ENCODE measurements at places on chromosomes 2 and 18.

DNA sequence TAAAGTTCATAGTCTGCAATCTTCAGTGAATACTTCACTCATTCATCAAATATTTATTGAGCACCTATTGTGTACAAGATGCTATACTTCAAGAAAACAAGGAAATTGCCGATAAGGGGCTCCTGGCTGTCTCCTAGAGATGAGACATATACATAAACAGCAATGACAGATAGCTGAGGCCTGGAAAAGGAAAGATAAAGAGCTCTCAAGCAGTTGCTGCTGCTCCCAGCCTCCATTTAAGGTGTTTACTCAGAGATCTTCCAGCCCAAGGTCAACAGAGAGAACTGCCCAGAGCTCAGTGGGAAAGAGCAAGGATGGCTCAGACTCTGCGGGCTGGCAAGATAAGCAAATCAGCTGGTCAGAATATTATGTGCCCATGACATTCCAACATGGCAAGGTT, 3.3 kb upstream of the SLC14A2 start:
- DNase-seq: no peak

- no peak for DNase-seq
These were observed 491.1 kb downstream of the NR4A2 start for GRCh38 chr2:155841442-155841841.

DNA sequence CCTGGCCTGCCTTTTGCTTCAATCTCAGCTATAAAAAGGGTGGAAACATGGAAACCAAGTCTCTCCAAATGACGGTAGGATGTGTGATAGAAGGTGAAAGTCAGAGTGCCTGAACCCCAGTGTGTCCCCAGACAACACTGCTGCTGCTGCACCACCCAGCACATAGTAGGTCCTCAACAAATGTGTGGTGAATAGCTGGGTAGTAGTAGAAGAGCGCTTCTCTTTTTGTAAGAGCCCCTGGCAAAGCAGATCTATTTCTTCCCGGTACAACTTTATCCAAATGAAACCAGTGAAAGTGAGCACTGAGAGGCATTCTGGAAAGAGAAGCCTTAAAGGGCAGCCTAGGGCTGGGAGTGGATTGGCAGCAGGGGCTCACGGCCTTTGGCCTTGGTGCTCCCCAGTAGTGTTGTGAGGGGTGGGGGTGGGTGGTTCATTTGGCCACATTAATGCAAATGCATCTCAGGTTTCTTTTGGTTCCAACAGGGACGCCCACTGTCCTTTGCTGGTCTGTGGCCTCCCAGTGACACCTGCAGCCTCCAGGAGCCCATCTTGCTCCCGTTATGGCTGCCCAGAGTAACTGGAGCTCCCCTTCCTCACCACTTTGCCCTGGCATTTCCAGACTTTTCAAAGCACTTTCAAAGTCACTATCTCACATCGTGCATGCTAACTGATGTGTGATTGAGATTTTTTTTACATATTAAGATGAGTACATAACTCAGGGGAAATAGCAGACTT, 304.3 kb upstream of the EPAS1 start:
- DNase-seq: no peak

GRCh38 chr2:18623782-18624181, 34.4 kb upstream of the NT5C1B start:
- no peak for DNase-seq

- DNase-seq: no peak
These were observed 29.1 kb upstream of the INO80D start for GRCh38 chr2:206115026-206115578.

DNA sequence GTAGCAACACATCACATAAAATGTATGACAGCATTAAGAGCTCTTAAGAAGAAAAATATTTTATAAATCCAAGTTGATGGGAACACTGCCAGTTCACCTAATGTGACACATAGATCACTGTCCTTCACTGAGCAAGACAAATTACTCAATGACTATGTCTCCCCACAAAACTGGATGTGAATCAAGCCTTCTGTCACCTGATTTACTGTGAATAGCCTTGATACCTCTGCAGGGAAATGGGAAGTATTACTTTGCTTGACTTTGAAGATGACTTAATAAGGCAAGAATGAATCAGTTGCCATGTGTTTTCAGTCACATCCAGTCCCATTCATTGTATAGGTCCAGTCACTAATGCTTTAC, 94.6 kb downstream of the NYAP2 start:
- no peak for DNase-seq

DNA sequence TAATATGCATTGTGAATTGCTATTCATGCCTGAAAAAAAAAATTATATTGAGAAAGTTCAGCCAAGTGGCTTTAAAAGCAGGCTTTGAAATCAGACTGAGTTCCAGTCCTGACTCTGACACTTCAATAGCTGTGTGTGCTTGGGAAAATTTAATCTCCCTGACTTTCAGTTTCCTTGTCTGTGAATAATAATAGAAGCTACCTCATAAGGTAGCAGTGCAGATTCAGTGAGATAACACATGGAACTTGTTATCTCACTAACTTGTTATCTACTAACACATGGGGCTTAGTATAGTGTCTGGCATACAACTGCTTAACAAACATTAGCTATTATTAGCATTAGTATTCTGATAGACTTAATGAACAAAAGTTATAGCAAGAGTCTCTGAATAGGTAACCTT, 14.9 kb downstream of the ALS2 start:
- no peak for DNase-seq

GRCh38 chr18:74870950-74871349, 273.3 kb downstream of the ZNF407 start:
- no peak for DNase-seq

- no peak for DNase-seq
These were observed 68.6 kb downstream of the FHOD3 start for GRCh38 chr18:36365836-36366775.

GRCh38 chr2:12863937-12864336, 147.2 kb downstream of the TRIB2 start:
- no peak for DNase-seq

- DNase-seq: no peak
These were observed 7.9 kb upstream of the NABP1 start for GRCh38 chr2:191670076-191670475.

Data from B cell (primary cell).